Progenitor cell of endocrine pancreas (in vitro differentiated cells): ENCODE measurements at places on chromosomes 1 and 21.

GRCh38 chr1:67264899-67265298 is 42.8 kb upstream of the IL12RB2 start:
- H3K27ac ChIP-seq, result no peak overlapping the region
- no peak overlapping the region for H3K4me3 ChIP-seq
- H3K36me3 ChIP-seq, result no peaks in the 10 kb centered on the region
- no peaks in the 10 kb centered on the region for H3K27me3 ChIP-seq

GRCh38 chr1:43834280-43835081 is 99.1 kb upstream of the ARTN start:
- no peaks in the 10 kb centered on the region for H3K36me3 ChIP-seq
- no peak overlapping the region for H3K4me3 ChIP-seq
- peaks cover 2% of the 10 kb centered on the region for H3K27me3 ChIP-seq
- H3K27ac ChIP-seq, result no peak overlapping the region

- no peaks in the 10 kb centered on the region for H3K27me3 ChIP-seq
- no peak overlapping the region for H3K27ac ChIP-seq
- no peak overlapping the region for H3K4me3 ChIP-seq
- no peaks in the 10 kb centered on the region for H3K36me3 ChIP-seq
- H3K4me1 ChIP-seq, result no peaks in the 10 kb centered on the region
- no peak for DNase-seq
These were observed 35.9 kb upstream of the ZNF644 start for GRCh38 chr1:91057784-91058183.

GRCh38 chr21:42937960-42938605 is 12.7 kb upstream of the ERVH48-1 start:
- H3K27me3 ChIP-seq, result no peaks in the 10 kb centered on the region
- peaks cover 62% of the 10 kb centered on the region for H3K4me1 ChIP-seq
- peak overlapping the region; percentile 92 for H3K27ac ChIP-seq
- H3K4me3 ChIP-seq, result no peak overlapping the region
- no peaks in the 10 kb centered on the region for H3K36me3 ChIP-seq

DNA sequence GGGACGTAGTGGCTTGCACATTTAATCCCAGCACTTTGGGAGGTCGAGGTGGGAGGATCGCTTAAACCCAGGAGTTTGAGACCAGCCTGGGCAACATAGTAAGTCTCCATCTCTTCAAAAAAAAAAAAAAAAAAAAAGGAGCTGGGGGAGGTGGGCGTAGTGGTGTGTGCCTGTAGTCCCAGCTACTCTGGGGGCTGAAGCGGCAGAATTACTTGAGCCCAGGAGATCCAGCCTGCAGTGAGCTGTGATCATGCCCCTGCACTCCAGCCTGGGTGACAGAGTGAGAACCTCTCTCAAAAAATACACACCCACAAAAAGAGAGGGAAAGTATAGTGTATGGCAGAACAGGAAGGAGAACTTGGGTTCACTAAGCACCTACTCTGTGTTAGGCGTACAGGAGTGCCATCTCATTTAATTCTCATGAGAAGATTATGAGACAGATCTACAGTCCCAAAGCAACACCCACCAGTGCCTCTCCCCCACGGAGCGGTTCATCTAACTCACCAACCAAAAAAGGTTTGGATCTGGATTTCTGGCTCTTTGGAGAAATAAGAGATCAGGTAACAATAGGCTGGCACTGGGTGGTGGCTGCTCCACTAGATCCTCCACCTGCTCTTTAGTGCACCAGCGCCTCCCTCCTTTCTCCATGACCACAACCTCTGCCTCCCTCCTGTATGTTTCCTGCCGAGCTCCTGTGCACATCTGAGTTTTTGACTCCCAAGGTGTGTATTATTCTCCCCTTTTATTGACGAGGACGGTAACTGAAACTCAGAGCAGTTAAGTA is 1.4 kb upstream of the TRAF5 start:
- peak overlapping the region; percentile 70 for H3K4me3 ChIP-seq
- DNase-seq, result no peak
- no peak overlapping the region for H3K27ac ChIP-seq
- H3K36me3 ChIP-seq, result no peaks in the 10 kb centered on the region
- peaks cover 51% of the 10 kb centered on the region for H3K27me3 ChIP-seq

DNA sequence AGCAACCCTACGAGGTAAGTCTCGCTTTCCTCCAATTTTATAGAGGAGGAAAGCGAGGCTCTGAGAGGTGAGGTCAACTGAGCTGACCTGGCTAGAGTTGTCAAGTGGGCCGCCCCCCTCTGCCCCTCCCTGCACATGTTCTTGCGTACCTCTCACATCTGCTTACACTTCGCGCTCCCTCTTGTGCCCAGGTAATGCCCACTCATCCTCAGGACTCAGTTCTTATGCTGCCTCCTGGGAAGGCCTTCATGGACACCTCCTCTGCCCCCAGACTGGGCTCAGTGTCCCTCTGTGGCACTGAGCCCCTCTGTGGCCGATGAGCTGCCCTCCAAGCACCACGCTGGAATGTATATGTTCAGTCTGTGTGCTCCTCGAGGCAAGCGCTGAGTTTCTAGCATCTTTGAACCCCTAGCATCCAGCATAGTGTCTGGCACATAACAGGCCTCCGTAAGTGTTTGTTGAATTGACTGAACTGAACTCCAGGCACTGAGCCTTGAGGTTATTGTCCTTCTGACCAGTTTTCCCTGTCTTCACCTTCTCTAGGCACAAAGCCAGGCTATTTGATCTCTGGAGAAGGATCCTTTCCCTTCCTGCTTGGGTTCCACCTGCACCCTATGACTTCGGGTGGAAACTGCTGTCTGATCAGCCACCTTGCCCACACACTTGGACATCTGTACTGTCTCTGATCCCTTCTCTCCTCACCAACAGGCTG is 13.5 kb downstream of the MOV10 start:
- H3K27me3 ChIP-seq, result no peaks in the 10 kb centered on the region
- H3K27ac ChIP-seq, result no peak overlapping the region
- DNase-seq, result no peak
- H3K36me3 ChIP-seq, result peaks cover 19% of the 10 kb centered on the region
- no peak overlapping the region for H3K4me3 ChIP-seq

DNA sequence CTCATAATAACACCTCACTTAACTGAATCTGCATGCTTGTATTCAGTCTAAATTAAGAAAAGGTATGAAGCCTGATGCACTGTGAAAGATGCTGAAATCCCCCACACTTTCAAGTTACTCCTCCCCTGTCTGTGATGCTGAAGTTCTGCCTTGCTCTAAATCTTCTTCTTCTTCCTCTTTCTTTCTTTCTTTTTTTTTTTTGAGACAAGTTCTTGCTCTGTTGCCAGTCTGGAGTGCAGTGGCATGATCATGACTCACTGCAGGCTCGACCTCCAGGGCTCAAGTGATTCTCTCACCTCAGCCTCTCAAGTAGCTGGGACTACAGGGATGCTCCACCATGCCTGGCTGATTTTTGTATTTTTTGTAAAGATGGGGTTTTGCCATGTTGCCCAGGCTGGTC is 231.0 kb upstream of the B3GALT2 start:
- no peak for DNase-seq
- no peaks in the 10 kb centered on the region for H3K4me1 ChIP-seq
- no peaks in the 10 kb centered on the region for H3K36me3 ChIP-seq
- H3K4me3 ChIP-seq, result no peak overlapping the region
- no peak overlapping the region for H3K27ac ChIP-seq
- H3K27me3 ChIP-seq, result peaks cover 13% of the 10 kb centered on the region
